ENCODE measurements at places on chromosomes 6 and 20. TPM values are rescaled to one million over a fixed set of nuclear protein-coding genes. Genes with fewer than 3 reads are reported as not detected.

GPR63 gene
- total RNA-seq, result 3.0 TPM

TRIM10 gene
- total RNA-seq, result not detected

RBBP8NL gene
- 14.4 TPM for total RNA-seq

IRF4 gene
- total RNA-seq, result not detected

SMLR1 gene
- 0.79 TPM for total RNA-seq

TSBP1 gene
- total RNA-seq, result not detected

THBS2 gene
- total RNA-seq, result 0.04 TPM

ANKRD60 gene
- total RNA-seq, result not detected

ZNF391 gene
- 9.8 TPM for total RNA-seq

DDX43 gene
- total RNA-seq, result not detected

PAK1IP1 gene
- 14.1 TPM for total RNA-seq

MYCT1 gene
- not detected for total RNA-seq

RSPH4A gene
- 6.3 TPM for total RNA-seq

KIF13A gene
- 44.5 TPM for total RNA-seq

DNA sequence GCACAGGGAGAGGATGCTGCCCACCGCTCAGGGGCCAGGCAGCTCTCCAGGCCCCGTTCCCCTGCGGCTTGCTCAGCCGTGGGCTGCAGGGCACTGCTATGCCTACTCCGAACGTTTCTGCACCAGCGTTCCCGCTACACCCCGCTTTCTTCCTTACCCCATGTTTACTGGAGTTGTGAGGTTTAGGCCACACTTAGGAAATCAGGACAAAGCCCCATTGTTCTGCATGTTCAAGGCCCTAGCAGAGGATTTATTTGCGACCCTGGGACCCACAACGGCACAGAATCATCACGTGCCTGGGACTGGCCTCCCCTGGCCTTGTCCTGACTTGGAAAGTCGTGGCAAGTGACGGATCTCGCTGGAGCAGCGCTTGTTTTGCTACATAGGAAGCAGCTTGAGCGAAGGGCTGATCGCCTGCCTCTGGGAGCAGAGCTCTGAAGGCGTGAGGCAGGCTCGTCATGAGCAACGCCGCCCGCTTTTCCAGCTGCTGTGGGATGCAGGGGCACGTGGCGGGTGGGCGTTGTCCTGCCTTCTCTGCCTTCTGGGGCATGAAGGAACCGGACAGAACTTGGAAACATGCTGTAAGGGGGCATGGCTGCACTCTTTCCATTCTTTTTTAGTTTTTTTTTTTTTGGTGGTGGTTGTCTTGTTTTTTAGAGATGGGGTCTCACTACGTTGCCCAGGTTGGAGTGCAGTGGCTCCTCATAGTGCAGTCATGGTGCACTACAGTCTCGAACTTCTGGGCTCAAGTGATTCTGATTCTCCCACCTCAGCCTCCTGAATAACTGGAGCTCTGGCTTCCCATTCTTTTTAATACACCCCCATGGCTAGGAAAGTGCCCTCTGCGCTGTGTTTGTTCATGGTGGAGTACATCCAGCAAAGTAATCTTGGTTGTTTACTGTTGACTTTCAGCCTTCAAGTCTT is 14.6 kb upstream of the TMEM181 start:
- peaks cover 6% of the 10 kb centered on the region for H3K27me3 ChIP-seq

- H3K36me3 ChIP-seq, result peaks cover 3% of the 10 kb centered on the region
- no peaks in the 10 kb centered on the region for H3K27me3 ChIP-seq
- peak overlapping the region; percentile 98 for H3K27ac ChIP-seq
Observed at GRCh38 chr6:169726049-169726400, 1.7 kb upstream of the PHF10 start.

DNA sequence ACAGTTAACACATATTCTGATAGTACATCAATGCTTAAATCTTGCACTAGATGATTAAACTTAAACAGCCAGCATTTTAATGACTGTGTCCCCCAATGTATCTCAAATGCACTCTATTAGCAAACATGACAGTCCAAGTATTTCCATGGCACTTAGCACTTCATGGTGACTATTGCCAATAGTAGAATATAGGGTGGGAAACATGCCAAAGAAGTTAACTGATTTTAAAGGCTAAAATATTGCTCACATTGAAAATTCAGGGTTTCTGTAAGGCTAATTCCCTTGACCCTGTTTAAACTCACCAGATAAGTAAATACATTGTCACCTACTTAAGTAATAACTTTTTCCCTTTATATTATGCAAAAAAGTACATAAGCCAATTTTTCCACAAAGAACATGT is 266.9 kb downstream of the TBC1D32 start:
- H3K4me3 ChIP-seq, result no peak overlapping the region
- peaks cover 2% of the 10 kb centered on the region for H3K4me1 ChIP-seq
- H3K36me3 ChIP-seq, result peaks cover 15% of the 10 kb centered on the region
- H3K27ac ChIP-seq, result no peak overlapping the region
- DNase-seq, result no peak

GRCh38 chr6:72739368-72739779 is 117.5 kb downstream of the KCNQ5 start:
- H3K36me3 ChIP-seq, result no peaks in the 10 kb centered on the region
- H3K4me1 ChIP-seq, result no peaks in the 10 kb centered on the region
- no peak for DNase-seq
- H3K27me3 ChIP-seq, result no peaks in the 10 kb centered on the region
- no peak overlapping the region for H3K4me3 ChIP-seq

DNA sequence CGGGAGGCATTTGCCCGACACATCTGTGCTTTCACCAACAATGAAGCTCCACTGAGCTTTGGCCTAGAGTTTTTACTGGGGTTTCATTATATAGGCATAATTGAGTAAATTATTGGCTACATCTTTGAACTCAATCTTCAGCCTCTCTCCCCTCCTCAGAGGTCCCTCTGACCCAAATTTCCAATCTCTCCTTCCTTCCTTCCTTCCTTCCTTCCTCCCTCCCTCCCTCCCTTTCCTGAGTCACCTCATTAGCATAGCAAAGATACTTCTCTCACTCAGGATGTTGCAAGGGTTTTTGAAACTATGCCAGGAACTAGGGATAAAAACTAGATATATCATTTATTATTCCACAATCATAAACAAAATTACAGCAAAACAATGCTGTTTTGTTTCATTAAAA is 238.2 kb upstream of the PRND start:
- H3K27ac ChIP-seq, result no peak overlapping the region
- no peaks in the 10 kb centered on the region for H3K4me1 ChIP-seq
- H3K27me3 ChIP-seq, result no peaks in the 10 kb centered on the region
- no peak for DNase-seq

GRCh38 chr6:161303628-161304340 is 29.9 kb upstream of the AGPAT4 start:
- H3K36me3 ChIP-seq, result no peaks in the 10 kb centered on the region
- H3K4me3 ChIP-seq, result no peak overlapping the region

GRCh38 chr20:16049529-16050093 is 523.6 kb downstream of the KIF16B start:
- H3K4me3 ChIP-seq, result no peak overlapping the region
- peaks cover 7% of the 10 kb centered on the region for H3K4me1 ChIP-seq
- DNase-seq, result no peak
- no peaks in the 10 kb centered on the region for H3K27me3 ChIP-seq
- no peak overlapping the region for H3K27ac ChIP-seq
- no peaks in the 10 kb centered on the region for H3K36me3 ChIP-seq

DNA sequence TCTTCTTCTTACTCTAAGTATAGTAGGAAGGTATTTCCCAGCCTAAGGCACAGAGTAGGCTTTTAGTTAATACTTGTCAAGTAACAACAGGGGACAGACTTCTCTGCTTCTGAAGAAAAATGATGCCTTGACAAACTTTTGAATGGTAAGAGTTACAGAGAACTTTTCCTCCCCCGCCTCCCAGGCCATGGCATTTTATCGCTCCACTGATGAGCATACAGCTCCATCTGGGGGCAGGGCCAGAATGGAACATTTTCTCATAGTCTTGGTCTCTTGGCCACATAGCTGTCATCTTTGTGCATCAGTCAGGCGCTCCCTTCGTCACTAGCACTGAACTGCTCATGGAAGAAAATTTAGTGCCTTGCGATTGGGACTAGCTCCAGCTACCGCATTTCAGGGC is 1066.8 kb upstream of the CITED2 start:
- no peak overlapping the region for H3K27ac ChIP-seq
- no peaks in the 10 kb centered on the region for H3K36me3 ChIP-seq
- DNase-seq, result no peak
- peaks cover 2% of the 10 kb centered on the region for H3K4me1 ChIP-seq
- no peaks in the 10 kb centered on the region for H3K27me3 ChIP-seq

DNA sequence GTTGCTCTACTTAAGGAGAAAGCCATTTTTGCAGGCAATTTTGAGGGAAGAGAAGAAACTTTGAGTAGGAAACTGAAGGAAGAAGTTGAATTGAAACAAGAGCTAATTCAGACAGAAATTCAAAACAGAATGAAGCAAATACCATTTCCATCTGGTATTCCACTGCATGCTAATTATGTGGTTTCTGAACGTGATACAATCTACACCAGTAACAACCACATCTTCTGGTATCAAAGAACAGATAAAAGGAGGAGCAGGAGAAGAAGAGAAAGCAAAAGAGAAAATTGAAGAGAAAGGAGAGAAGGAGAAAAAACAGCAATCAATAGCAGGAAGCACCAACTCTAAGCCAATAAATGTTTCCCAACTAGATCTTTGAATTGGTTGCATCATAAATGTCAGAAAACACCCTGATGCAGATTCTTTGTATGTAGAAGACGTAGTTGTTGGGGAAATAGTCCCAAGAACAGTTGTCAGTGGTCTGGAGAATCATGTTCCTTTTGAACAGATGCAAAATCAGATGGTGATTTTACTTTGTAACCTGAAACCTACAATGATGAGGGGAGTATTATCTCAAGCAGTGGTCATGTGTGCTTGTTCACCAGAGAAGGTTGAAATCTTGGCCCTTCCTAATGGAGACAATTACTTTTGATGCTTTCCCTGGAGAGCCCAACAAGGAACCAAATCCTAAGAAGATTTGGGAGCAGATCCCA is 132.4 kb downstream of the MACROD2 start:
- no peaks in the 10 kb centered on the region for H3K27me3 ChIP-seq
- no peaks in the 10 kb centered on the region for H3K36me3 ChIP-seq
- H3K4me1 ChIP-seq, result no peaks in the 10 kb centered on the region
- no peak overlapping the region for H3K4me3 ChIP-seq
- DNase-seq, result no peak

- H3K27me3 ChIP-seq, result no peaks in the 10 kb centered on the region
- H3K4me1 ChIP-seq, result no peaks in the 10 kb centered on the region
Observed at GRCh38 chr6:31074401-31074800, 38.0 kb downstream of the C6orf15 start.

- H3K4me3 ChIP-seq, result no peak overlapping the region
- peak; percentile 42 for DNase-seq
- H3K27ac ChIP-seq, result no peak overlapping the region
- H3K4me1 ChIP-seq, result peaks cover 2% of the 10 kb centered on the region
- peaks cover 54% of the 10 kb centered on the region for H3K27me3 ChIP-seq
Observed at GRCh38 chr20:20837574-20838021, 125.2 kb upstream of the RALGAPA2 start.

GRCh38 chr6:109612268-109612667 is 78.7 kb downstream of the AK9 start:
- H3K36me3 ChIP-seq, result peaks cover 2% of the 10 kb centered on the region
- no peak overlapping the region for H3K4me3 ChIP-seq
- no peaks in the 10 kb centered on the region for H3K27me3 ChIP-seq
- H3K4me1 ChIP-seq, result no peaks in the 10 kb centered on the region

GRCh38 chr6:167987396-167988153 is 9.9 kb upstream of the KIF25 start:
- H3K4me3 ChIP-seq, result no peak overlapping the region
- H3K27me3 ChIP-seq, result peaks cover 2% of the 10 kb centered on the region
- no peaks in the 10 kb centered on the region for H3K36me3 ChIP-seq
- no peak overlapping the region for H3K27ac ChIP-seq
- no peaks in the 10 kb centered on the region for H3K4me1 ChIP-seq

DNA sequence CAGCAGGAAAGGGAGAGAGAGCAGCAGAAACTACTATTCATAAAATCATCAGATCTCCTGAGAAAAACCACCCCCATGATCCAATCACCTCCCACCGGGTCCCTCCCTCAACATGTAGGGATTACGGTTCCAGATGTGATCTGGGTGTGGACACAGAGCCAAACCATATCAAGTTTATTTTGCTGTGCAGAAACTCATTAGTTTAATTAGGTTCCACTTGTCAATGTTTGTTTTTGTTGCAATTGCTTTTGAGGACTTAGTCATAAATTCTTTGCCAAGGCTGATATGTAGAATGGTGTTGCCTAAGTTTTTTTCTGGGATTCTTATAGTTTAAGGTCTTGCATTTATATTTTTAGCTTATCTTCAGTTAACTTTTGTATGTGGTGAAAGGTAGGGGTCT is 422.0 kb upstream of the HS3ST5 start:
- H3K36me3 ChIP-seq, result no peaks in the 10 kb centered on the region
- H3K4me3 ChIP-seq, result no peak overlapping the region
- peaks cover 5% of the 10 kb centered on the region for H3K4me1 ChIP-seq
- no peak for DNase-seq
- no peak overlapping the region for H3K27ac ChIP-seq

GRCh38 chr20:24389686-24390085 is 79.7 kb upstream of the SYNDIG1 start:
- H3K4me3 ChIP-seq, result no peak overlapping the region
- no peaks in the 10 kb centered on the region for H3K36me3 ChIP-seq
- H3K4me1 ChIP-seq, result no peaks in the 10 kb centered on the region
- H3K27me3 ChIP-seq, result peaks cover 28% of the 10 kb centered on the region
- DNase-seq, result no peak
- H3K27ac ChIP-seq, result no peak overlapping the region

DNA sequence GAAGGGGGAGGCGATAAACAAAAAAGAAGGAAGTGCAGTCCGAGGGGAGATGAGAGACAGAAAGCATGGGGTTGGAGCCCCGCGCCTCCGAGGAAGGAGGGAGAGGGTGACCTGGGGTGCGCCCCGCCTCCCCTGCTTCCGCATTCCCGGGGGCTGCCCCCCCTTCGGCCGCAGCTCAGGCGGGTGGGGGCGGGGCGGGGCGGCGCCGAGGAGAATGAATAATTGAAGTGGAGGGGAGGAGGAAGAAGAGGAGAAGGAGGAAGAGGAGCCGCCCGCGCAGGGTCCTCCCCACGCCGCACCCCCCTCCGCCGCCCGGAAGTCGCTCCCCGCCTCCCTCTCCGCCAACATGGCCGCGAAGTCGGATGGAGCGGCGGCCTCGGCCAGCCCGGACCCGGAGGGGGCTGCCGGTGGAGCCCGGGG is at the start of gene XKR7:
Gene XKR7 (plus strand): TSS at position 322 of the 420 bp plus-strand sequence. CDS start 25 bp downstream, at position 347.
- no peak within 1 kb of the TSS for H3K27ac ChIP-seq
- peaks cover 72% of the 10 kb centered on the region for H3K27me3 ChIP-seq
- no peak for DNase-seq
- peak within 1 kb of the TSS; percentile 85 for H3K4me3 ChIP-seq

GRCh38 chr20:61927826-61928541 is 137.7 kb downstream of the TAF4 start:
- no peak overlapping the region for H3K4me3 ChIP-seq
- no peaks in the 10 kb centered on the region for H3K36me3 ChIP-seq
- DNase-seq, result no peak
- H3K27me3 ChIP-seq, result no peaks in the 10 kb centered on the region

- no peak overlapping the region for H3K27ac ChIP-seq
- H3K4me1 ChIP-seq, result peaks cover 21% of the 10 kb centered on the region
- H3K36me3 ChIP-seq, result no peaks in the 10 kb centered on the region
Observed at GRCh38 chr6:26497610-26498009, 2.5 kb upstream of the BTN1A1 start.

GRCh38 chr6:89979481-89980119 is 85.3 kb downstream of the GJA10 start:
- no peaks in the 10 kb centered on the region for H3K4me1 ChIP-seq
- no peak overlapping the region for H3K27ac ChIP-seq
- H3K27me3 ChIP-seq, result no peaks in the 10 kb centered on the region
- no peak overlapping the region for H3K4me3 ChIP-seq
- no peaks in the 10 kb centered on the region for H3K36me3 ChIP-seq
